Glutamatergic neuron (in vitro differentiated cells): ENCODE measurements at places on chromosomes 11 and 22. TPM values are rescaled to one million over a fixed set of nuclear protein-coding genes. Genes with fewer than 3 reads are reported as not detected.

The PDE2A gene
- total RNA-seq: 16.9 TPM

The SLC29A2 gene
- 2.8 TPM for total RNA-seq

The PAMR1 gene
- total RNA-seq: 10.6 TPM

The DEUP1 gene
- total RNA-seq: not detected

The SEPTIN3 gene
- 216 TPM for total RNA-seq

The SCGB2A2 gene
- not detected for total RNA-seq

The TCN1 gene
- total RNA-seq: not detected

The MS4A3 gene
- total RNA-seq: not detected

The TBX1 gene
- total RNA-seq: 2.4 TPM

The DMC1 gene
- total RNA-seq: 4.2 TPM

The OR8D4 gene
- not detected for total RNA-seq

The OR52I2 gene
- 0.49 TPM for total RNA-seq

The C11orf97 gene
- total RNA-seq: not detected

The RTN4RL2 gene
- 119 TPM for total RNA-seq

The MMP10 gene
- not detected for total RNA-seq
